ENCODE measurements at places on chromosomes 1 and 21. TPM values are rescaled to one million over a fixed set of nuclear protein-coding genes. Genes with fewer than 3 reads are reported as not detected.

DNA sequence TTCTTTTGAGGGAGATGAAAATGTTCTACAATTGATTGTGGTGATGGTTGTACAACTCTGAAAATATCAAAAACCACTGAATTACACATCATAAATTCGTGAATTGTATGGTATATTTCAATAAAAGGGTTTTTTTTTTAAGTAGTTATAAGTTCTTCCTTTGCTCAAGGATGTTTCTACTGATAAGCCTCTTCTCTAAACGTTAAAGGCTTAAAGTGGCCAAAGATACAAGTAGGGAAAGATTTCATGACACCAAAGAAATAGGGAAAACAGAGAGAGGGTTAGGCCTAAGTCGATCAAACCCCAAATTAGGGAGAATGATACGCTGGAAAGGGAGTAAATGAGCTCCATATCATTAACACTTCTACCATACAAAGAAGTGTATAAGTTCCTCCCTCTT, 4.1 kb downstream of the KDM5B start:
- DNase-seq, result no peak

- DNase-seq, result no peak
These were observed 5.8 kb downstream of the PCNX2 start for GRCh38 chr1:233289676-233290075.

DNA sequence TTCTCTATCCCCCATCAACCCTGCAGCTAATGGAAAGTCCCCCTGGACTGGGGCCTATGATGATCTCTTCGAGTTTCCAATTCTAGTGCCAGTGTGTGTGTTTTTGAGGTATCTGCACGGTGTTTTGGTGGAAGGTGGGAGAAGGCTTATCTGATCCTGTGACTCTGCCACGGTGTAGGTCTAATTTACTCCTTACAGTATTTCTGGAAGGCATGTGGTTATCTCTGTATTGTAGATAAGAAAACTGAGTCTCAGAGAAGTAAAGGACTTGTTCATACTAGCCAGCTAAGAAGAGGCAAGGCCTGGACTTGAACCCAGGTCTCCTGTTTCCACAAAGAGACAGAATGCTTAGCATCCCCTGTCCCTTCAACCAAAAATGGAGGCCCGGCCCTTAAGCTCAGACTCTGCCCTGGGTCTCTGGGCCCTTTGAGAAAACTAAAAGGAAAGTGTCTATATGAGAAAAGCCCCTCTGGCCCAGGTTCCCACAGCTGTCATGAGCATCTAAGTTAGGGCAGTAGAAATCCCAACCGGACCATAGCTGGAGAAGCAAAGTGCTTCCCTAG, 20.3 kb downstream of the RIMS3 start:
- no peak for DNase-seq

- DNase-seq, result no peak
These were observed 784.5 kb upstream of the NEGR1 start for GRCh38 chr1:73066866-73067265.

DNA sequence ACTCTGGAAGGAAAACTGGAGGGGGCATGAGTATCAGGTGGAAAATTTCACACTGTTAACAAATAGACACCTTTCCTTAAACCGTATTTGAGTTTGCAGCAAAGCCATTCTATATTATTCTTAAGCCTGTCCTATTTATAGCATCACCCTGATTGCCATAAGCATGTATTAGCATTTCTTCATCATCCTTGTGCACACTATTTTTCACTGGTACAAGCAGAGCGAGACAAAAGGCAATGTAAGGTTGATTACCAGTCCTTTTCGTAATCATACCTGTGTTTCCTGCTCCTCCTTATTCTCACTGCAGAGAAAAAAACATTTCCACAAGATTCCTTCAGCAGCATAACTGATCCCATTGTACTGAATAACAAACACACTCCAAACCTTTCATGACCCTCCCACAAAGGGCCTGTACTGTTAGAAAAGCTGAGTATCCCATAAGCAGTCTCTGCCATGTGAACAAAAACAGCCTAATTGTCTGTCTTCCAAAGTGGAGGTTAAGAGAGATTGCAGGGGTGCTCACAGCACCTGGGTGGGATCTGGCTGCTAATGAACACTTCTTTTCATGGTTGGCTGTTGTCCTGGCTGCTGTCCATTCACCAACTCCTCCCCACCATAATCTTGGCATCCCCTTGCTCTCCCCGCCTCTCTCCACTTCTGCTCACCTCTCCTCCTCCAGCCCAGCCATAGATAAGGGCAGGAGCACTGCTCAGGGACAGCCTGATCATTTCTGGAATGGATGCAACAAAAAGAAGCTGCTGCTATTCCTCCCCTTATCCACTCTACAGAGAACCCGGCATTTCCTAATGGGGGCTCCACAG, 30.4 kb downstream of the VTCN1 start:
- no peak for DNase-seq

- no peak for DNase-seq
These were observed 62.4 kb upstream of the NGF start for GRCh38 chr1:115400426-115400825.

GRCh38 chr1:246199086-246199645, 307.9 kb downstream of the SMYD3 start:
- DNase-seq, result no peak

DNA sequence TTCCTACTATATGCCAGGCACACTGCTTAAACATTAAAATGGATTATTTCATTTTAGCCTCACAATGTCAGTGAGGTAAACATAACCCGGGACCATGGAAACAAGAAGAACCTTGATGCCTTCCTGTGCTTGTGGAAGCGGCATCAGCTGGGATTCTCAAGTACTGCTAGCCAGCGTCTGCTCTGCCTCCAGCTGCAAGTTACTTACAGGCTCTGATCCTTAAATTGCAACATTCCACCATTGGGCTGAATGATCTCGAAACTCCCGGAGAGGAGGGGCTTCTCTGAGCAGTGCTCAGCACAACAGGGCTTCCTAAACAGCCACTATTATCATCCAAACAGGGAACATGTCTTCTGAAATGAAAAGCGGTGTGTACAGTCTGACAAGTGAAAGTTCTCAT, 6.7 kb upstream of the MAN1C1 start:
- DNase-seq, result no peak

DNA sequence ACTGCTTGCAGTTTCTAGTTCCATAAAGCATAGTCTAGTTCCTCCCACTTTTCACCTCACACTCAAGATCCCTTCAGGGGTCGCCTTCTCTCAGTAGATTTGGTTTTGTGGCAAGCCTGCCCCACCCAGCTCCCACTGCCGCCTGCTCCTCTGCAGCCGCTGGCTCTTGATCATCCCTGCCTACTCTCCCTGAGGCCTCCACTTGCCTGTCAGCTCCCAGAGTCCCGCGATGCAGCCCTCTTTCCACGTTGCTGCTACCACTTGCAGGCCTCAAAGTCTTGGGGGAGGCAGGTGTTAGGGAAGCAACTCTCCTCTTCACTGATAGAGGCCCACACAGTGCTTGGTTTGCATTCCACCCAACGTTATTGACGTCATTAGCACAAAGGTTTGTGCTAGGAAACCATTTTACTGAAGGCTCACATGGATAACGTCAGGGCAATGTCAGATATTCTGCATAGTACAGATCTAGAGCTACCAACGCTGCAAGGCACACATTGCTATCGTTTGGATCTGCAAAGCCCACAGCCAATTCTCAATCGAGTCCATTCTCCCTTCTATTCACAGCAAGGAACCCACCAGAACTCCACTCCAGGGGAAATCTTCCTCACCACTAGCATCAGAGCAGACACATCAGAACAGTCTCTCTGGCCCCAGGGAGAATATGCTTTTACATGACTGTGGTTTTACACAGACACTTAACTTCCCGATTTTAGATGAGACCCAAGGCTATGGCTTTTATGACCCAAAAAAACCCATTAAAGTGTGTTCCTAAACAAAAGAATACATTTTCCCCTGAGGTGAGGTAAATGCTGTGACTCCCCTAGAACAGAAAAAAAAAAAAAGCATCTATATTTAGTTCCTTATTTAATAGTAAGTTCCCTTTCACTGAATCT, 519.5 kb upstream of the CAMK1G start:
- no peak for DNase-seq

DNA sequence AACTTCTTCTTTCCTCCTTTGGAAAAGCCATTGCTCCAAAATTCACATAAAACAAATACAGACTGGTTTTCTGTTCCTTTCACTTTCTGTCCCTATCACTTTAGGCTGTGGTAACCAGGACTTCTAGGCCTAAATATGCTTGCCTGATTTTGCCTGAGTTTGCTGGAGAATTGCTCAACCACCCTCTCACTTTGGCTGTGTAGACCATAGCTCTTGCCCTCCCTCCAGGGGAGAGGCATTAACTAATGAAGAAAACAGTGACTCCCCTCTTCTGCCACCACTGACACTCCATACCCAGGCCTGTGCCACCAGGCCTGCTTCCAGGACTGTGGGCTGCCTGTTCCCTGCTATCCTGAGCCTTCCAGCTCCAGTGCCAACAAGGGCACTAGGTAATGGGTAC, 163.5 kb downstream of the TOMM20 start:
- DNase-seq, result no peak

DNA sequence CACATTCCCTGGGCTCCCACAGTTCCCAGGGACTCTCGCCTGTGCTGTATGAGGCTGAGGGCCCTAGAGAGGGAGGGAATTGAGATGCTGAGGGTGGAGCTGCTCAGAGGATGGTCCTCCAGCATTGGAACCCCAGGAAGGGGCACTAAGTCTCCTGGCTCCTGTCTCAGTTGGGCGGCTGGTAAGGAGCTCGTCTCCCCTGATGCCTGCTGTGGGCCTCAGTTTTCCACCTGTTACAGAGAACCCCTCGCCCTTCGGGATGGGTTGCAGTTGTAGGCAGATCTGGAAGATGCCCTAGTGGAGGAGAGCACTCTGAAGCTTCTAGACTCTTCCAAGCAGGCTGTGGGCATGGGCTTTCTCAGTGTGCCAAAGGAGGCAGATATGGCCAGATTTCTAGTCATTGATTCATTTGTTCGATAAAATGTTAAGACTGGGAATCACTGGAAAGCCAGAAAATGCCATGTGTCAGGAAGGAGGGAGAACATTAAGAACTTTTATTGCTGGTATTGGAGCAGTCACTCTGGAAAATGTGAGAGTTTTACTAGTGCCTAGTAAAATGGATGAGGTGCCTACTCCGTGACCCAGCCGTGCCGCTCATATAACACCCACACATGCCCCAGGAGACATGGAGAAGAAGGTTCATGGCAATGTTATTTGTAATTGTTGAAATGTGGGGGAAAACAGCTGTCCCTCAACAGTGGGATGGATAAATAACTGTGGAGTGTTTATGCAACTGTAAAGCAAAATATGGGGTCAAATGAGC, 828 bp upstream of the MYBPH start:
- DNase-seq, result no peak

- no peak for DNase-seq
These were observed 24.3 kb downstream of the GRIK3 start for GRCh38 chr1:37010011-37010410.

GRCh38 chr1:154117642-154118041, 37.2 kb downstream of the NUP210L start:
- DNase-seq, result no peak

DNA sequence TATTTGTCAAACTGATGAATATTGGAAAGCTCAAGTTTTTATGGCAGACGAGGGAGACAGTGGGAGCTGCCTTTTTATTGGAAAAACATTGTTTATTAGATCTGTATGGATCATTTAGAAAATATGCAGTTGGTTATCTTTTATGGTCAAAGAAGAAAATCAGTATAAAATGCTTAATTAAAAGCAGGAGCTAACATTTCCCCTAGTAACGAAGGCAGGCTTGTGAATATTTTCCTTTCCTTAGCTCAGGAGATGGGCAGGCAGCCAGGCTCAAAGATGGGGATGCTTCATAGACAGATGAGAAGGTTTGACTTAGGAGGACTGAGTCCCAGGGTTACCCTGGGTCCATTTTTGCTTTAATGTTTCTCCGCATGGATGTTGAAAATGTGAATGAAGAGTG, 26.0 kb downstream of the ROR1 start:
- no peak for DNase-seq

DNA sequence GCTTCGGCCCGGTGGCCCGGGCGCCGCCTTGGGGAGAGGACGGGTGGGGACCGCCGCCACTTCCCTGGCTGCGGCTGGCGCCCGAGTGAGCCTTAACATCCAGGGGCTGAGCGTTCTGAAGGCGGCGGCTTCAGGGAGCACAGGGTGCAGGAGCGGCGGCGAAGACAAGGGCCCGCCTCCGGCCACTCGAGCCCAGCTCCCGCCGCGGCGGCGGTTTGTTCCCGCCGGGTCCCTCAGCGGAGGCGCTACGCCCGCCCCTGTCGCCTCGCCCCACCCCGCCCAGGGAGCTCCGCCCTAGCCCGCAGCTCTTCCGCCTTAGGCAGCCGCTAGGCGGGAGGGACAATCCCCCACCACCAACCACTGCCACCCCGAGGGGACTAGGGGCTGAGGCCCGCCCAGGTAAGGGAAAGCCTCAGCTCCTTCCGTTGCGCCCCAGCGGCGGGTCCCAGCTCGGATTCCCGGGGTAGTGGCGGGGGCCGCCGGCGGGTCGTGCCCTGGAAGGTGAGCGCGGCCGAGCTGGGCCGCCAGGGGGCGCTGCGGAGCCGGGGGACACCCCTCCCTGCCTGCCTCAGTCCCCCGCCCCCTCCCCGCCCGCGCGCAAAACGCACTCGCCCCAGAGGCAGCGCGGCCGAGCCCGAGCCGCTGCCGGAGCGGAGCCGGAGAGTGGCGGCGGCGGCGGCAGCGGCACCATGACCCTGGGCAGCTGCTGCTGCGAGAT, at the start of gene FOXD2:
Gene FOXD2, plus strand, starts transcription at position 598 of the 718 bp plus-strand sequence. Its CDS starts 92 bp downstream, at position 690.
- peak; percentile 94 for DNase-seq

DNA sequence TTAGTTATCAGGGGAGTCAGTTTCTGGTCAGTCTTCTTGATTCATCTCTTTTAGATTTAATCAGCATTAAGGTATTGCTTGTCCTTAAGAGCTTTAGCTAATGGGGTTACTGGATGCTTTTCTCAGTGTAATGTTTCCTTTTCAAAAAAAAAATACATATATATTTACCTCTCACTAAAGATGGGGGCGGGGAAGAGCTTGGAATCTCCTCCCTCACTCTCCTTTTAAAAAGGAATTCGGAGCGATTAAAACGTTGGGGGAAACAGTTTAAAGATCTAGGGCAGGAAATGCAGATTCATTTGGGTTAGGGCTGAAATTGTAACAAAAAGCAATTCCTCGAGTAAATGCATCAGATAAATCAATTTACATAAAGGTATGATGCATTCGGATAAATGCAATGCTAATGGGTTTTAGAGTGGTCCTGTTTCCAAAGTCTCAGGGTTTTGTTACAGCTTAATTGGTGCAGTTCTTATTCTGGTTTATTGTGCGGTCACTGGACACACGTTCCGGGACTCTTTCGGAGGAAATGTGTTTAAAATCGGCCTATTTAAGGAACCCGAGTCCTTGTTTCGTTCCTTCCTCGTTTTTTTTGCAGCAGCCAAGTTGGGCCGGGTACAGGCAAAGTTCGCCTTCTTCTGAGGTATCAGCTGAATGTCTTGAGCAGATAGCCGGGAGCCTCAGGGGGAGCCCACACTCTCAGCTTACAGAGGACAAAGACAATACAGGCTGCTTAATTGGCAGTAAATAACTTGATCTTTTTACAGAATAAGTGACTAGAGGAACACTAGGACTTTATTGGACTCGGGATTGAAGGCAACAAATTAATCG, 1.6 kb downstream of the LMO4 start:
- DNase-seq, result peak; percentile 46

The ANGPTL7 gene
- total RNA-seq, result not detected

The LRRN2 gene
- total RNA-seq, result 0.69 TPM

The CLDN17 gene
- not detected for total RNA-seq

The CYB561D1 gene
- total RNA-seq, result 9.2 TPM

The MTARC2 gene
- 1.8 TPM for total RNA-seq

The SPATA21 gene
- not detected for total RNA-seq

The TMEM269 gene
- not detected for total RNA-seq

The CD1C gene
- total RNA-seq, result not detected

The CAMK1G gene
- total RNA-seq, result not detected

The NHLH2 gene
- total RNA-seq, result 0.34 TPM

The TBX19 gene
- total RNA-seq, result 0.57 TPM

The REG4 gene
- total RNA-seq, result not detected

The OR2T2 gene
- total RNA-seq, result not detected

The TMPRSS2 gene
- 9.0 TPM for total RNA-seq

The IL19 gene
- total RNA-seq, result not detected

The ADAR gene
- 83.9 TPM for total RNA-seq
